ENCODE measurements at places on chromosomes 2 and 18.

DNA sequence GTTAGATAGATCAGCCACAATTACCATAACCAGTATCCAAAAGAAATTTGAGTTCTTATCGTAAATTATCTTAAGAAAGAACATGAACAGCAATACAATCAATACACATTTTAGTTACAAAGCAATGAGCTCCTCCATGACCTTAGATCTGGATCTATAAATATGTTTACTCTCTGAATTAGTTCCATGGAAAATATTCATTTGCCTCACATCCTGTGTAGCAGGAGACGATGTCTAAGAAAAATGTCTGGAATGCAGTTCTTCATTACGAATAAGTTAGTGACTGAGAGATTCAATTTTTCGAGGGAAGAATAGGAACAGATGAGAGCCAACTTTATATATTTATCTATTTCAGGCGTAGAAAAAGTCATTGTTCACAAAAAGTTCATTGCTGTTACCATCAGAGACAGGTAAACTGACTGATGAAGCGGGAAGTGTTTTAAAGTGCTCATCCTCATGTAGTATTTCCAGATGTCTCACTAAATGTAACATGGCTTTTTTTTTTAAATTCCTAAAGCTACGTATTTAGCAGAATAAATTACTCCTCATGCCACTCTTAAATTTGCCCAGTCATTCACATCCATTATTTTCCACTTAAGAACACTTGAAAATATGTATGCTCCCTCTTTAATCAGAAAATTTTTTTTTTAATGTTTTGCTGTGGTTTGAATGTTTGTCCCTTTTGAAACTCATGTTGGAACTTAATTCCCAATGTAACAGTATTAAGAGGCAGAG is 106.5 kb upstream of the SCN1A start:
- DNase-seq = no peak

DNA sequence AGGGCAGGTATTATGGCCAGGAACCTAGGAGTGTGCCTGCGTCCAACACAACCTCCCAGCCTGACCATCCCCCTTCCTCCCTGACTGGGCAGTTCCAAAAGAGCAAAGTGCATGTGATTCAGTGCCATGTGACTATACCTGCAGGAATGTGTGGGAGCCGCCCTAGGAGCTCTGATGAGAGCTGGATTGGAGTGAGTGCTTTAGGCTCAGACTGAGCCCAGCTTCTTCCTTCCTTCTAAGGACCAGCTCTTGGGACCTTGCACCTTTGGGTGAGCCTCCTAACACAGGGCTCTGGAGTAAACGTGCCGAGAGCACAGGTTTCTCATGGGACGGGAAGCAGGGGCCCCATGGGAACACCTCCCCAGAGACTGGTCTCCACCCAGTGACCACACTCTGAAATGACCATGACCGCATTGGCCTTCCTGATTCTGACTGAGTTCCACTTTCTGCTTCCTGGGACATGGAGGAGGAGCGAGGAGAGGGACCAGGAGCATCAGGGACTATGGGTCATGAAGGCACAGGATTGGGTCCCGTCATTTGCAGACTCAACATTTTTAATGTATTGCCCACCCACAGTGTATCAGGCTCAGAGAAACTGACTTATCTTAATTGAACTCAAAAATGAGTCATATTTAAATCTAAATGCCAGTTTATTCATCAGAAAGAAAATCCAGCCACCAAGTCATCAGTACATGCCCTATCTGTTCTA is 87.8 kb upstream of the BCL2L11 start:
- DNase-seq = no peak

GRCh38 chr18:48408727-48409590 is at the start of gene ZBTB7C:
TSS of gene ZBTB7C (minus strand) at chr18:48409383.
- no peak for DNase-seq

- DNase-seq = no peak
Measured at GRCh38 chr18:2478662-2479061, 92.6 kb downstream of the METTL4 start.

DNA sequence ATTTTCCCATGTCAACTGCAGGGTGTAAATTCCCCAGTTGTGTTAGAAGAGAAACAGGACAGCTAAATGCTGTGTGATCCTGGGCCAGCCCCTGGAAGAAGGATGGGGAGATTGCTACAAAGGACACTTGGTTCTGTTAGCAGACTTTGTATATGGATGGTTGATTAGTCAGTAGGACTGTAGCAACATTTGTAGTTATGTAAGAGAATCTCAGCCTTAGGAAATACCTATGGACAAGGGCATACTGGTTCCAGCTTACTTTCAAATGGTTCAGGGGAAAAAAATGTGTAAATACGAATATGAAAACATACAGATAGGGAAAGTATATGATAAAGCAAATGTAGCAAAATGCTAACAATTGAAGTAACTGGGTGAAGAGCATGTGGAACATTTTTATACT is 47.6 kb downstream of the GNAL start:
- DNase-seq = no peak

- no peak for DNase-seq
Measured at GRCh38 chr18:53018791-53019190, 678.8 kb downstream of the DCC start.

- DNase-seq = no peak
Measured at GRCh38 chr18:27363872-27364271, 178.8 kb upstream of the CHST9 start.

GRCh38 chr18:12593866-12594265 is 64.0 kb downstream of the SPIRE1 start:
- no peak for DNase-seq

- DNase-seq = no peak
Measured at GRCh38 chr2:16226943-16227664, 286.8 kb downstream of the MYCN start.

DNA sequence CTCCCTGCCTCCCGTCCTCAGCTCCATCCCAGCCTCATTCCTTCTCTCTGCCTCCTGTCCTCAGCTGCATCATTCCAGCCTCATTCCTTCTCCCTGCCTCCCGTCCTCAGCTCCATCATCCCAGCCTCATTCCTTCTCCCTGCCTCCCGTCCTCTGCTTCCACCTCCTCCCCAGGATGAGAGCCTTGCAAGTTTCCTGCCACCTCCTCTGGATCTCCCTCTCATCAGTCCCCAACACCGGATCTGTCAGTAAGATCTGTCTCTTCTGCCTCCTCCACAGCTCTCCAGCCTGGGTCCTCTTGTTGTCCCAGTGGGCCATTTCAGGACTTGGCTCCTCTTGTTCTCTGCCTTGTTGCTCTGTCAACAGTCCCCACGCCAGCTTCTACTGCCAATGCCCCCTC is 130.9 kb downstream of the NDUFA10 start:
- DNase-seq = no peak

GRCh38 chr2:207239754-207240494 is 74.2 kb upstream of the KLF7 start:
- DNase-seq = no peak

GRCh38 chr2:138028538-138028937 is 64.3 kb downstream of the HNMT start:
- no peak for DNase-seq

DNA sequence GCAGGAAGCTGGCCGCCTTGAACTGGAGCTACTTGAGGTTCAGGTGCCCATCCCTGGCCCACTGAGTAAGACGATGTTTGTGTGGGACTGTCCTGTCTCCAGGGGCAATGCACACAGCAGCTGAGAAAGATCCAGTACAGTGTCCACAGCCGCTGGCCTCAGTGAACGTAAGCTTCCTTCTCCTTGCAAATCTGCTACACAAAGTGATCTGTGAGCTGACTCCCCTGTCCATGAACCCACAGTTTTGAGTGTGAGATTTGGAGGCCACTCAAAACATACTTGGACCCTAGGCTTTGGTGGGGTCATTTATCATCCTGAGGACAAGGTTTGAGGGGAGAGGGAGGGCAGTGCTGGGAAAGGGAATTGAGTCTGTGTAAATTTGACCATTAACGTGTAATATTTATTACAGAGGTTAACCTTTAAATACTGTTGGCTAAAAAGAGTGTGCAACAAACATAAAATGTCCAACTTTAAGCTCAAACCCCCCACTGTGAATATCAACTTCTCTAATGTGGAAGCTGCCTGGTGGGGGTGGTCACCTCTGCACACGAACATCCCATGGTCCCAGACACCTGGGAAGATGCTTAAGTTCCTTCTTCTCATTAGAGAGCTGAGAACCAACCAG is 4.9 kb upstream of the CYS1 start:
- no peak for DNase-seq

DNA sequence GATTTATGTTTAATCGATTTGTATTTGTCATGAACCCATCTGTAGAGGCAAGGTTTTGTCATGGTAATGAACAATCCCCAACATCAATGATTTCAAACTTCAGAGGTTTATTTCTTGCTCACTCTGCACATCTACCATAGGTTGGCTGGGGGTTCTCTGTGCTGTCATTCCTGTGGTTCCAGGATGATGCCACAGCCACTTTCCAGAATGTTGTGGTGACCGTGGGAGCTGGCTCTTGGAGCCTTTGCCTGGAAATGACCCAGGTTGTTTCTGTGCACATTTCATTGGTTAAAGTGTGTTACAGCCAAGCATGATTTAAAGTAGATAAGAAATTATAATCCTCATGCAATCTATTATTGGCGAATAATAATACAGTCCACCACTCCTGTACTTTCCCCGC is 28.2 kb upstream of the EPAS1 start:
- DNase-seq = no peak

GRCh38 chr18:35620765-35621164 is 39.2 kb downstream of the GALNT1 start:
- DNase-seq = no peak

DNA sequence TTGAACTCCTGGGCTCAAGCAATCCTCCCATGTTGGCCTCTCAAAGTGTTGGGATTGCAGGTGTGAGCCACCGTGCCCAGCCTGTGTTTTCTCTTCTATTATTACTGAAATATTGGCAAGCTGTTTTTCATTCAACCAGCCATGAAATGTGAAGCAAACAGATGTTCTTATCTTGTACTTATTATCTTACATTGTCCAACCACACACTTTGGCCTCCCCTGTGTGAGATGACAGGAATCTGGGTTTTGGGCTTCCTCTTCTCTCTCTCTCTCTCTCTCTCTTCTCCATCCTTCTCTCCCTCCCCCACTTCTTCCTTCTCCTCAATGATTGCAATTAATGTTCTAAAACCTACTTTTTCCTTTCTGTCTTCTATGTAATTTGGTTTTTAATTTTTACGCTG is 33.1 kb downstream of the RAMP1 start:
- DNase-seq = no peak

GRCh38 chr2:18991177-18992168 is 366.9 kb downstream of the OSR1 start:
- no peak for DNase-seq

DNA sequence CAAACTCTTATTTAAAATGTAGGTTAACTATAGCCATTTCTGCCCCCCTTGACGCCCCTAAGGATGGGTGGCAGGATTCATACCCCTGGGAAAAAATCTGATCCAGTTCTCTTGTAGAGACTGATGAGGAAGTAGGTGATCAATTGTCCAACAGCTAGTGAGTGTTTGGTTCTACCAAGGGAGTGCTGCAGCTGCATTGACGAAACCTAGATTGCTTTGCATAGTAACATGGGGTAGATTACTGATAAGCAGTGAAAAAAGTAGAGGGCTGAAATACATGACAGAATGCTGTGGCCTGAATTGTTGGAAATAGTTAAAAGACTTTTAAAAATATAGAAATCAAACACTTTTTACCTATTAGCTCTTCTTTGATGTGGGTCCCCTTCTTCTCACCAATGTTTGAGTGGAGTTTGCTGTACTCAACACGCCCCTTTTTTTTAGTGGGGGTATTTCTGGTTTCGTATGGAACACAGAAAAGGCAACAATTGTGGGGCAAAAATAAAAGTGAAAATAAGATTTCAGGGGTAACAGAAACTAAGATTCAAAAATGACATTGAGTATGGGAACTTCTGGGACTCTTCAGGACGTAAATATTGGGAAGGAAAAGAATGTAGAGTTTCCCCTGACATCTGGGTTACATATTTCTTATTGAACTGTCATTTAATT is 66.2 kb downstream of the MAIP1 start:
- no peak for DNase-seq

- no peak for DNase-seq
Measured at GRCh38 chr2:56889738-56890137, 705.9 kb downstream of the CCDC85A start.

DNA sequence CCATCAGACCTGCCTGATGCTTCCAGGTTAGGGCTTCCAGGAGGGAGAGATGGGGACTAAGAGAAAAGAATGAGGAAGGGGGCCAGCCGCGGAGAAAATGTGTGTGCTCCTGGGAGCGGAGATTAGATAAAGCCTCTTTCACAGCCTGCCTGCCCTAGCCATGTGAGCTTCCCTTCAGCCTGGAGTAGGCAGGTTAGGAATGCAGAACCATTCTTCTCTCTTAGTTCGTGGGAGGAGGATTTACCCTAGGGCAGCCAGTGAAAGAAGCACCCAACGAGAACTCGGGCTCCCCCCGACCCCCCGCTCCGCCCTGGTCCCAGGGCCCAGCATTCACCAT is 36.1 kb downstream of the POMC start:
- DNase-seq = no peak

DNA sequence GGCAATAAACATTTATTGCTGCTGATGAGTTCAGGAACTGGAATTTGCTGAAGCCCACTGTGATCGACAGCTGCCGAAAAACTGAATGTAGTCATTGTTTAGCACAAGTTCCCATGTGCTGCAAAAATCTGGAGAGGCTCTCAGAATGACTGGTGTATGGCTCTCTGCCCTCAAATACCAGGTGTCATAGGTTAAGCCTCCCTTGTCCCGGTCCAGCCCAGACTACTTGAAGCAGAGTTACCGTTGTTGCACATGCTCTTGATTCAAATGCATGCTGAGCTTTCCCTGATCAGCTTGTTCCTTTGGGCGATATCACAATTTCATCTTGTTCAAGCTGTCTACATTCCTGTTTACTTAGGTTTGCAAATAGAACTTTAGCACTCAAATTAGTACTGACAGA is 625.2 kb downstream of the CPS1 start:
- DNase-seq = no peak

DNA sequence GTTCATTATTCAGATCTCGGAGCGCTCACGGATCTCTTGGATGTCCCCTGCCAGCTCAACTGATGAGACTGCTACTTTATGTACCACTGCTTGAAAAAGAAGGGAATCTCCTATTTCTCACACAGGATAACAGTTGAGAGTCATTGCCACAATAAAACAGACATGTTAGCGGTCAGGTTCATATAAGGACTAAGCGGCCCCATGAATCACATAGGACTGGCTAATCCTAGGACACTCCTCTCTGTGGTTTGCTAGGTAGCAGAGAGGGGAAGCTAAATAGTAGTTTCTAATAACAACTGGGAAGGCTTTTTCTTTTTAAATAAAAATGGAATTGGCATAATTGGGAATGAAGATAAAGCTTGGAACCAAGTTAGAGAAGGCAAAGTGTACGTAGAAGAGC is 15.9 kb upstream of the TGFA start:
- no peak for DNase-seq

GRCh38 chr2:236744281-236744705 is 174.7 kb downstream of the ACKR3 start:
- DNase-seq = no peak

- no peak for DNase-seq
Measured at GRCh38 chr2:64987956-64988419, 1.2 kb upstream of the SLC1A4 start.

Measured in stimulated activated CD8-positive, alpha-beta memory T cell treated with anti-CD3 and anti-CD28 coated beads, Interleukin-2, amount 100 ng/mL, for 1 hour (primary cell).